RWPE2 (cell line): ENCODE measurements at places on chromosomes 1 and 21.

DNA sequence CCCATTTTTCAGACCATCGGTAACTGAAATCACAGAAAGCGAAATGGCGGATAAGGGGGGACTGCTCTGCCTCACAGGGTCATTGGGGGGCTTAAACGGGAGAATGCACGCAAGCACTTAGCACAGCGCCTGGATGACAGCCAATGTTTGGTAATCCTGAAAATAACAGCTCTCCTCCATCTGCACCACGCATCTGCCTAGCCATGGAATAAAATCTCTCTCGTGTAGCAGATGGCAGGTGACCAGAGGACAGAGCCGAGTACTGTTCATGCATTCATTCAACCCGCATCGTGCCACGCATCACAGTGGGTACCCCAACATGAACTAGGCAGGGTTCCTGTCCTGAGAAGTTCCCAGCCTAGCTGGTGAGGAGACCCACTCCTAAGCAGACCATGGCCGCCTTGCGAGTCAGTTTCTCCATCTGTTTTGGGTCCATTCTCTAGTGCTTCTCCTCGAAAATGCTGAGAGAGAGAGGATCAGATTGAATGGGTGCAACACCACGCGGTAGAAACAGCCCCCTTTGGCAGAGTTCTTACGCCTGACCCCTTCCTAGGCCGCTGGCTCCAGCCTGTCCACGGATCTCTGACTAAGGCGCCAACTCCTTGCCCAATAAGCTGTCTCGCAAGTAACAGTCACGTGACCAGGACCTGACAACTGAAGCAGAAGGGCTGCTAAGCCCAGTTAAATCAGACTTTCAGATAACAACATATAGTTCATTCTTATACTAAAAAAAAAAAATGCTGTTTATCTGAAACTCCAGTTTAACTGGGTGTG is 7.3 kb downstream of the SLC1A7 start:
- DNase-seq, result no peak

GRCh38 chr1:241020851-241021697 is 335.9 kb downstream of the RGS7 start:
- DNase-seq, result no peak

- DNase-seq, result no peak
Observed at GRCh38 chr1:236465231-236465958, 58.4 kb upstream of the LGALS8 start.

- DNase-seq, result no peak
Observed at GRCh38 chr1:13674377-13674776, 25.6 kb upstream of the PRDM2 start.
